ENCODE measurements at places on chromosomes 6 and 20. TPM values are rescaled to one million over a fixed set of nuclear protein-coding genes. Genes with fewer than 3 reads are reported as not detected.

DNA sequence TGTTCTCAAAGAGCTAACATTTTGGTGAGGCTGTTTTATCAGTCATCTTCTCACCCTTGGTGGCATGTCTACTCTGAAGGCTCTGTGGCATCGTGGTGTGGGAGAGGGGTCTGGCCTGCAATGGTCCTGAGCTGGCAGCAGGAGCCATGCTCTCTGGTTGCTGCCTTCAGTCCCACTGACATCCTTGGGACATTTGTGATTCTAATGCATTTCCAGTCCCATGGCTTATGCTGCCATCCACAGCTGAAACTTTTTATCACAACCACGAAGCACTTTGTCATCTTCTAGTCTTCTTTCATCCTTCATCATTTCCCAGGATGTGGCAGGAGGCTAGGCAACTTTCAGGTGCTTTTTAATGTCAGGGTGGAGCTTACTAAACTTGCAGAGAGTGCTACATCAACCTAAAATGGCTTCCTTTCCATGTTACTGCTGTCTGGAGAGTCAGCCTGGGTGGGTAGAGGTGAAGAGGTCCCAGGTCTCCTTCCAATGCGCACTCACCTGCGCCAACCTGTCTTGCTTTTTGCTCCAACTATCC lies 77.1 kb downstream of the GPR63 start:
- no peak overlapping the region for H3K4me3 ChIP-seq
- peaks cover 27% of the 10 kb centered on the region for H3K27me3 ChIP-seq
- no peaks in the 10 kb centered on the region for H3K4me1 ChIP-seq
- no peak for DNase-seq

DNA sequence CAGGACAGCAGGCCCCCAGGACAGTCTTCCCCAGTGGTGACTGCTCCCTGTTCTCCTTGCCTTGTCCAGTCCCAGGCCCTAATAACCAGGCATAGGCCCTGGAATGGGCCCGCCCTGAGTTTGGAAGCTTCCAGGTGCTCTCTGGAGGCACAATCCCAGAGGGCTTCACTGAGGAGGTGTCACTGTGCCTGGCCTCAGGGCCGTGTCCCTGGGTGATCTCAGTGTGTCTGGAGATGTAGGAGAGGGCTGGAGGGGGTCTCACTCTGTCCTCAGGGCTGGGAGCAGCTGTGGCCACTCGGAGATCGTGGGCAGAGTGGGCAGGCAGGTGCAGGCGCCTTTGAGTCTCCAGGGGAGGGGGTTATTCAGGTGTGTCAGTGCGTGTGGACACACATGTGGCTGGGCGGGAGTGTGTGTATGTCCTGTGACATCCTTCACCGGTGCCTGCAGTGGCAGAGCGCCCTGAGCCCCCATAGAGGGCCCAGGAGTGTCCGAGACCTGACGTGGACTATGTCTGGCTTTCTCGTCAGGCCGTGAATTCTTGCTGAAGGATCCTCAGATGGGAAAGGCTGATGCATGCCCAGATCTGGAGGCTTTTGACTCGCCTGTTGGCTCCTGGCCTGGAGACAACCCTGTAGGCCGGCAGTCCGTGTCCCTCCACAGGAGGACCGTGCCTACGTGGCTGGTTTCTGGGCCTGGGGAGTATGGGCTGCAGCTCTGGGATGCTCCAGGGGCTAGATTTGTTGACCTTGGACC lies 5.5 kb upstream of the NPBWR2 start:
- H3K4me3 ChIP-seq, result no peak overlapping the region
- H3K27ac ChIP-seq, result no peak overlapping the region
- H3K36me3 ChIP-seq, result no peaks in the 10 kb centered on the region
- peak; percentile 79 for DNase-seq

DNA sequence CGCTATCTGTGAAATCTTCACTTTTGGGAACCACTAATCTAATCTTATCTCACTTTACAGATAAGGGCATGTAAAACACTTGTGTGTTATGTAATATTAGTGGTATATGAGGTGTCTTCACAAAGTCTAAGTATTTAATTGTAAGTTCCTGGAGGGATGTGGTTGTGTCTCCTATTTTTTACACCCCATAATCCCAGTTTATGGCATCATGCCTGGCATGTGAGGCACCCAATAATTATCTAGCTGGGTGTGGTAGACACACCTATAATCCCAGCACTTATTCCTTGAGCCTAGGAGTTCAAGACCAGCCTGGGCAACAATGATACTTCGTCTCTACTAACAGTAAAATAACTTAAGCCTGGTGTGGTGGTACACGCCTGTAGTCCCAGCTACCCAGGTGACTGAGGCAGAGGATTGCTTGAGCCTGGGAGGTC lies 16.5 kb upstream of the TBCC start:
- DNase-seq, result no peak
- H3K4me3 ChIP-seq, result no peak overlapping the region
- H3K36me3 ChIP-seq, result peaks cover 4% of the 10 kb centered on the region

GRCh38 chr6:14921170-14921569 lies 324.7 kb upstream of the JARID2 start:
- H3K4me1 ChIP-seq, result peaks cover 29% of the 10 kb centered on the region
- H3K36me3 ChIP-seq, result no peaks in the 10 kb centered on the region
- H3K27me3 ChIP-seq, result peaks cover 1% of the 10 kb centered on the region
- H3K27ac ChIP-seq, result no peak overlapping the region

Gene RAET1L
- total RNA-seq, result not detected
